Caudate nucleus (tissue), 63 donors: ENCODE measurements at places on chromosomes 12 and 14.

DNA sequence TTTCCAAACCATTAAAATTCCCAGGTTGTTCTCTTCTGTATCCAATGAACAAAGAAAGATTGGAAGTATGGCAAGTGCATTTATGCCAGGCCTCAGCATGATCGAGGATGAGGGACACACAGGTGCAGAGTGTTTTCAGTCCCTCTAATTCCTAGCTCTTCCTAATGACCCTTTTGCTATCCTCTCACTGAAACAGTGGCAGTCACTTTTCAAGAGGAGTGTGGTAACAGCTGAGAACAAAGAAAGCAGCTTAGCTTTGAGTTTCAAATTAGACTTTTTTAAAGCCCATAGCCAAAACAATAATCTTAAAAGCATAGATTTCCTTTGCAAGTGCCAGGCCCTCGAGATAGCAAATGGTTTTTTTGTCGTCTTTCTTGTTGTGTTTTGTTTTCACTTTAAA is 110.8 kb downstream of the KCNH5 start:
- no peak for DNase-seq

- DNase-seq, result no peak
Observed at GRCh38 chr14:55127460-55127951, 1.5 kb upstream of the LGALS3 start.

GRCh38 chr12:131947482-131948027 is 2.2 kb upstream of the EP400 start:
- no peak for DNase-seq

DNA sequence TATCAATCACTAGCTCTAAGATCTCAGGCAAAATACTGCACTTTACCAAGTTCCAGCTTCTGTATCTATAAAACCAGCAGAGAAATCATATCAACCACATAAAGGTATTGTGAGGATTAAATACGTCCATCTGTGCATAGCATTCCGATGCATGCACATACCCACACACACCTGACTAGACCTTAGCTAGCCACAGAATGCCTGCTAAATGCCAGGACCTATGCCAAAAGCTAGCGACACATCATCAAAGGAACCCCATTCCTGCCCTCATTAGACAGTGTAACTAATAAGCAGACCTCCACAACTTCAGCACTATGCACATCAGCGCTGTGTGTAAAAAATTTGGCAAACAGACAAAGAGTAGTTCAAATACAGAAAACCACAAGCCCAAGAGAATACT is 185.2 kb downstream of the SLC2A13 start:
- DNase-seq, result no peak

GRCh38 chr12:98253207-98254037 is 262.0 kb upstream of the TMPO start:
- DNase-seq, result no peak

DNA sequence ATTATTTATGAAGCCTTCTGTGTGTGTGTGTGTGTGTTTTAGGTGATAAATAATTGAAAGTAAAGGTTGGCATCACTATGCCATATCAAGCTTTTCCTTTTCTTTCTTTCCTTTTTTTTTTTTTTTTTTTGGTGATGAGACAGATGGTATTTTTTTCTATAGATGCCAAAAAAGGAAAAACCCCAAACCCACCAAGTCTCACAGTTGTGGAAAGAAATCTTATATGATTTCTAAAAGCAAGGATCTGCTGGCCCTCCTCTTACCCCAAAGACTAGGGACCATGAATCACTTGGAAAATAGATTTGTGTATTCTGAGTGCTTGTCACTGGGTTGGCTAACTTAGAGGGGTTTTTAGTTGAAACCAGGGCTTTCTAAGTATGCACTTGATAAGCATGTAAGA is 181.3 kb downstream of the TMEM117 start:
- DNase-seq, result no peak

DNA sequence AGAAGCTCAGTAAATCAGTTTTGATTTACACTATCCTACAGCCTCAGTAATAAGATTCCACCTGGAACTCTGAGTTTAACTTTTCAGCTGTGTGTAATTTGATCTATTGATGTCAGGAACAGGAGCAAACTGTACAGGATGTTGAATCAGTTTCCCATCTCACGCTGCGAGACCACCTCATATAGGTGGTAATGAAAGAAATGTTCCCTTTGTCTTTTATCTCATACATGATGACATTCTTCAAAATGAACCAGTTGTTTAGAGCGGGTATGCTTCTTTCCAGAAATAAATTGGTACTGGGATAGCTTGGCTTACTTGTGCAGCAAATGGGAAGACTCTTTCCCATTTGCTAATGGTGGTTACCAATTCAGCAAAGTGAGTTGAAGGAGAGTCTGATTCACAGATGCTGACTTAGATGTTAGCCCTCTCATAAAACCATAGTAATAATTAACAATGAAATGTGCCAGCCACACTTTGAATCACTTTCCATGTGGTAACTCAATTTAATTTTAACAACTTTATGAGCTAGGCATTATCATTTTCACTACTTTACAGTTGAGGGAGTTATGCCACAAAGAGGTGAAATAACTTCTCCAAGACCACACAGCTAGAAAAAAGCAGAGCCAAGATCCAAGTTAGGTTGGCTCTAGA is 251.5 kb downstream of the PAWR start:
- no peak for DNase-seq

- DNase-seq, result no peak
Observed at GRCh38 chr12:39638178-39638577, 18.6 kb upstream of the ABCD2 start.

DNA sequence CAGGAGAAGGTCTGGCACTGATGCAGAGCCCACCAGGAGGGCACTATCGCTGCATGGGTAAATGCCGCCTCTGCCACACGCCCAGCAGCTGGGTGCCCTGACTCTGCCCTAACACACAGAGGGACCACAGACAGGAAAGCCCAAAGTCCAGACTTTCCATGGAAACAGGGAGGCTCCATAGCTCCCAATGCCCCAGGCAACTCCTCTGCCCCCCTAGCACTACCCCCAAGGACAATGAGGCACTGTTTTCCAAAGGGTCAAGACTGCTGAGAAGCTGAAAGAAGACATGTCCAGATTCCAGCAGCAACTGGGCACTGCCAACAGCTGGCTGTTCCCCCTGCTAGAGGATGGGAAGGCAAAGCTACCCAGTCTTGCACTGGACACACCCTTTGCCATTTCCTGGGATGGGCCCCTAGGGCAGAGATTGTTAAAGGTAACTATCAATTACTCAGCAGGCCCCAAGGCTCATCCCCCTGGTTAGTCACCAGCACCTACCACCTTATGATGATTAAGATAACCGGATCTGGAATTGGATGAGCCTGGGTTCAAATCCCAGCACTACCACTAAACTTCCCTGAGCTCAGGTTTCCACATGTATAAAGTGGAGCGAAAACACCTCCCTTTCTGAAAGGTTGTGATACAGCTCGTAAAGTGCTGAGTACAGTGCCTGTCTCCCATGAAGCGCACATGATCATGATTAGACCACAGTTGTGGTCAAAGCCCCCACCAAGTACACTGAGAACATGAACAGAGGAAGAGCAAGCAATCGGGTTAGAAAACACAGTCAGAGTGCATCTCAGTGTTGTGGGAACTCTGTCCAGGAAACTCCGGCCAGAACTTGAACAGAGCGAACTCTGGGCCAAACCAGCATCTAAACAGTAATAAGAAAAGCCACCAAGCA is 3.3 kb downstream of the PXN start:
- DNase-seq, result no peak

GRCh38 chr12:64029013-64029857 is 184.7 kb downstream of the SRGAP1 start:
- DNase-seq, result no peak

- DNase-seq, result no peak
Observed at GRCh38 chr14:69812711-69813110, 15.7 kb upstream of the SLC10A1 start.

GRCh38 chr12:131928080-131928710 is 881 bp upstream of the PUS1 start:
- no peak for DNase-seq

GRCh38 chr14:100405760-100406455 is 82.8 kb downstream of the SLC25A47 start:
- DNase-seq, result no peak

- DNase-seq, result no peak
Observed at GRCh38 chr12:95304673-95305198, 87.1 kb downstream of the VEZT start.

- no peak for DNase-seq
Observed at GRCh38 chr12:552466-552865, 92.7 kb downstream of the B4GALNT3 start.

GRCh38 chr12:94805749-94806529 is 155.6 kb upstream of the TMCC3 start:
- no peak for DNase-seq

GRCh38 chr12:13251521-13251920 is 55.0 kb downstream of the EMP1 start:
- no peak for DNase-seq

DNA sequence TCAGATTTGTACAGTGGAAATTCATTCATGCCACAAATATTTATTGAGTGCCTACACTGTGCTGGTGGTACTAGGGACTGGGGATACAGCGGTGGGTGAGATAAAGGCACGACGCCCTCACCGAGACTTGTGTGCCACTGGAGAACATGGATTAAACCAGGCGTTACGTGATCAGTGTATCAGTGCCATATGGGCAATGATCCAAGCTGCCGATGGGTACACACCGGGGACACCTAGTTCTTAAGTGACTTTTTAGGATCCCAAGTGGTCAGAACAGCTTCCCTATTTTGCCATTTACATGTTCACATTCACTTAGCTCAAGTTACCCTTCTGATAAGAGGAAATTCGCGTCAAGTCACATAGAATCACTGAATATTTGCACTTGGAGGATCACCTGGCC is 236.7 kb downstream of the CACNA1C start:
- no peak for DNase-seq

GRCh38 chr12:34400411-34400881 is 378.1 kb downstream of the ALG10 start:
- DNase-seq, result no peak

GRCh38 chr14:76109087-76109880 is 42.4 kb upstream of the GPATCH2L start:
- no peak for DNase-seq

DNA sequence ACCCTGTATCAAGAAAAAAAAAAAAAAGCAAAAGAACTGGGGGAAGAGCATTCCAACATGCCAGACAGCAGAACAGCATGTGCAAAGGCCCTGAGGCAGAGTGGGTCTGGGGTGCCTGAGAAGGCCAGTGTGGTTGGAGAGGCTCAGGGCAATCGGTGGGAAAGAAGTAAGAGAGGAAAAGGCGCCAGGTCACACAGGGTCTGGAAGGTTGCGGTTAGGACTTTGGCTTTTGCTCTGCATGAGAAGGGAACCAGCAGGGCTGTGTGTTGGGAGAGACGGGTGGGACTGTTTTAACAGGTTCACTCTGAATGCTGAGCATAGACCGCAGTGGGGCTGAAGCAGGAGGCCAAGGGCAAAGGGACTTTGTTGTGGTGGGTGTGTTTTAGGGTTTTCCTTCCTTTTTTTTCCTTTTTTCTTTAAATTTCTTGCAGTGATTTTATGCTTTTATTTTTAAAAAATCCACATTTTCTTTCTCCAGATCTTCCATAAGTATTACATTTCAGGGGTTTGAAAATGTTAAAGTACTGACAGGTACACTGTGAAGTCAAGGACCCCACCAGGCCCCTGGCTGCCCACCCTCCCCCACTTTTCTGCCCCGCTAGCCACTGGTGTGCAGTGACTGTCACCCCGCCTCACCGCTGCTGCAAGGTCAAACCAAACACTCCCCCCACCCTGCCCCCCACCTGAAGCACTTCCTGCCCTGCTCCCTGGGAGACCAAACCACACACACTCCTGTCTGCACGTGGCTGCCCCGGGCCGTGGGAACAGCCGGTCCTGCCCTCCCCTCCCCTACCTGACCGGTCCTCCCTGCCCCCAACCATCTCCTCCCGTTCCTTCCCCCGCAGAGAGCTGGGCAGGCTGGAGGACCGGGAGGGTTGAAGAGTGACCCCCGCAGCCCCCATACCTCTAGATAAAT is 30.0 kb downstream of the DTX1 start:
- DNase-seq, result no peak

DNA sequence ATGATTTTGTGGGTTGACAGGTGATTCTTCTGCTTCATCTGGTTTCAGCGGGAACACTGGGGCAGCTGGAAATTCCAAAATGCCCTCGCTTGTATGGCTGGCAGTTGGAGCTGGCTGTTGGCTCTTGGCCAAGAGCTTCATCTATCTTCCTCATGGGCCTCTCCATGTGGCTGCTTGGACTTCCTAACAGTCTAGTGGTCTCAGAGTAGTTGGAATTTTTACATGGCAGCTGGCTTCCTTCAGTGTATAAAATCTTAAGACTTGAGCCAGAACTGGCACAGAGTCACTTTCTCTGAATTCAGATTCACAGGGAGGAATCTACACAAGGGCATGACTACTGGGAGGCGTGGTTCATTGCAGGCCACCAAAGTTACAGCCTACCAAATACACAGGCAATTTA is 204.9 kb upstream of the RMST start:
- DNase-seq, result no peak

DNA sequence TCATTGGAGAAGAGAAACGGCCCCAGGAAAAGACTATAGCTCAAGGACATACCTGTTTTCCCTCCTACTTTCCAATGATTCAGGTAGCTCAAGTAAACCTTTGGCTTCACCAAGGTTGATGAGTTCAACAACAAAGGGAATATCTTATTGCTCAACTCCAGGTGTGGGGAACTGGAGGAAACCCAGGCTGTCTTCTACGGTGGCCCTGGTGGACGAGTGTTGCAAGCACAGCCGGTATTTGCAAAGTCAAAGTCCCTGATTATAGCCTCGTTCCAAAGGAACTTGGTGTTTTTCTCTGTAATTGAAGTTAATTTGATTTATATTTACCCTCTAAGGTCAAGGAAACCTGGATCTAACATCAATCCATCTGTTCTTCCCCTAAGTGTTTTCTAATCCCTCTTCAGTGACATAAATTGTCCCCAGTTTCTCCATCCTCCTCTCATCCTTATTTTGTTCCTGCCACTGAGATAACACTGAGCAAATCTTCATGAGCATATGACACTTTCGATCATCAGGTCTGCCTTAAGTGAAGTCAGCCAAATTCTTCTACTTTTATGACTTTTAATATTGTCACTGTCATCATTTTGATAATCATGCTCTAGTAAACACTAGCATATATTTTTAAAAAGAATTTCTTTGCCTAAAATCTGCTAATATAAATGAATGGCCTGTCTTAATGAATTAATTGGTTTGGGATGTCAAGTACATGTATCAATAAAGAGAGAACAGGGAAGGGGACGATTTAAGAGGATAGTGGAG is 174.6 kb upstream of the TBX3 start:
- no peak for DNase-seq

GRCh38 chr12:49052451-49053208 is 8.0 kb downstream of the KMT2D start:
- no peak for DNase-seq

GRCh38 chr12:121241156-121241970 is 31.4 kb downstream of the P2RX4 start:
- no peak for DNase-seq

DNA sequence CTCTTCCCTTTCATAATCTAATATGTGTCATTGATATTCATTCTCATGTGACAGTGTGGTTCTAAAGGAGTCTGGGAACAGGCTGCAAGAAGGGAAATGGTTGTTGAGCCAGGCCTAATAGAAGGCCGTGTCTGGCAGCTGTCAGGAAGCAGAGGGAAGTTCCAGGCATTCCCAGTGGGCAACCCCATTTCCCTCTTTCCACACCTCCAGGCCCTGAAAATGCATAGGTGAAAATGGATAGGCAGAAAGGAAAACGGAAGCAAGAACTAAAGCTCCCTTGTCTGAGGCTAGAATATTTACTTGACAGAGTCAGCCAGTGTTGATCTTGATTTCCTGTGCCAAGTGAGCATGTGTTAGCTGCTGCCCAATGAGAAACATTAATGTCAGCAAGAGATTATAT is 97.7 kb downstream of the PPM1A start:
- DNase-seq, result no peak
